Endothelial cell (in vitro differentiated cells): ENCODE measurements at places on chromosomes 5 and 9.
A peak's percentile ranks its signal among the peaks of the same experiment; 100 is the strongest.

DNA sequence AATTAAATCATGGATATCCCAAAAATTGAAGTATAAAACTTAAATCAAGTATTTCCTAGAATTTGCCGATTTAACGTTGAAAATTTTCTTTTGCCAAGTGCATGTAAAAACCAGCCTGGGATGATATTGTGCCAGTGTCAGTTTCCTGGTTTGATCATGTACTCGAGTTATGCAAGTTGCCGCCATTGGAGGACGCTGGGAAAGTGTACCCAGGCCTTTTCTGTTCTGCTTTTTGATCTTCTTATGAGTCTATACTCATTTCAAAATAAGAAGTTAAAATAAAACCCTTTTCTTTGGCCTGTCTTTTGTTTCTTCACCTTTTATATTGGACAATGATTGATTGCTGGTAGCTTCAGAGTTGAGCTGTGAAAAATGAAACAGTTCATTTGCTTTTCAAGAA lies 93.1 kb upstream of the NFIL3 start:
- no peak for DNase-seq

- DNase-seq: peak; percentile 41
These were observed 28.4 kb downstream of the TIMD4 start for GRCh38 chr5:156934450-156935211.

DNA sequence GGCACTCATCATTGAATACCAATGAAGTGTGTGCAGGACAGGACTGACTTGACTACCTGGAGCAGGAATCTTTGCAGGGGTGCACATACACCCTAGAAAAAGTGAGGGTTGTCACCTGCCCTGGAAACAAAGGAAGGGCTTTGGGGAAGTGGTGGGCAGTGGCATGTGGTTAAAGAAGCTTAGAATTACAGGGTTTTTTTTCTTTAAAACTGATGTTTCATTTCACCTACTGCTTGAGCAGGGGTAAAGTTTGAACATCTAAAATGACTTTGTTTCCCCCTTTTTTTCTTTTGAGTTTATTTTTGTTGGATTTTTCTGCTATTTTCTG lies 2.0 kb upstream of the KDM3B start:
- DNase-seq: no peak

DNA sequence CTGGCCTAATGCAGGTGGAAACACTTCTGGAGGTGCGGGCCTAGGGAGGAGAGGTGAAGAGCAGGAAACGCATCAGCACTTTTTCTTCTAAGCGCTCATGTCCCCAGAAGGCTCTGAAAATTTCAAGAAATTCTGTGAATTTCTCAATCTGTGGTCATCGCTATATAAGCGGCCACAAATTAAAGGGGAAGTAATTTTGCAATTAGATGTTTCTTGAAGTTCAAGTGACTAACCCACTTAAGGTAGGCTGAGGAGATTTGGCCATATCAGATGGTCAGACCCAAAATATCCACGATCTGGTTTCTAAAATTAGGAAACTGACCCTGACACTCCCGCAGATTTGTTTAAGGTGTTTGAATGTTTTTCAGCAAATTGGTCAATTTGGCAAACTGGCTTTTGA lies 16.6 kb upstream of the HMGCR start:
- no peak for DNase-seq

GRCh38 chr9:21311889-21312288 lies 6.8 kb upstream of the IFNA5 start:
- DNase-seq: no peak

GRCh38 chr5:139788294-139788910 lies 7.2 kb upstream of the PSD2 start:
- no peak for DNase-seq

DNA sequence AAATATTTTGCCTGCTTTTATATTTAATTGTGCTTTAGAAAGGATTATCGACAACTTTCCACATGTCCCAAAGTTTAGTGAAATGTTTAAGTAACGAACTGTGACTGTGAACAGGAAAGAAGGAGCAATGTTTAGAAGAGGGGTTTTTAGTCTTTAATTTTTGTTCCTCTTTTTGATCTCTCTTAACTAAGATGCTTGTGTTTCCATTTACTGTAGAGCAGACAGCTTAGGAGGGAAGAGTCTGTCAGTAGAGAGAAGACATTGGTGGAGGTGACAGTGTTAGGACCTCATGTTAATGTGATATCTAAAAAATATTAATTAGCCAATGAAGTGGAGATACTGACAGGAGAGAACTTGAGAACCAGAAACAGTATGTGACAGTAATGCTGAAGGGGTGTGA lies 92.2 kb downstream of the RASGRF2 start:
- DNase-seq: no peak

DNA sequence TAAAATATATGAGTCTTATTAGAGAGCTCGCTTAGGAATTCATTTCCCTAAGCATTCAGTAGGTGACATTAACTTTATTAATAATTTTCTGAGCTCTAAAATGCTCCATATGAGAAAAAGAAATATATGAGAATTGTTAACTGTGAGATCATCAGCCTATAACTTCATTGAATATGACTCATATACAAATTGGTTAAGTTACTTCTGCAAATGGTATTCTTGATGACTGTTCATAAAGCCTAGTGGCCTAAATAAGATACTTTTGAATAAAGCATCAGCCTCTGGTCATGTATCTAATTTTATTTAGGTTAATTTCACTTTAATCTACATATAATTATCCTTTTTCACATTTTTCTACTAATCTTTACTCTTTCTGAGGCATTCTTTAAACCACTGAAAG lies 710.2 kb upstream of the ACO1 start:
- DNase-seq: no peak

DNA sequence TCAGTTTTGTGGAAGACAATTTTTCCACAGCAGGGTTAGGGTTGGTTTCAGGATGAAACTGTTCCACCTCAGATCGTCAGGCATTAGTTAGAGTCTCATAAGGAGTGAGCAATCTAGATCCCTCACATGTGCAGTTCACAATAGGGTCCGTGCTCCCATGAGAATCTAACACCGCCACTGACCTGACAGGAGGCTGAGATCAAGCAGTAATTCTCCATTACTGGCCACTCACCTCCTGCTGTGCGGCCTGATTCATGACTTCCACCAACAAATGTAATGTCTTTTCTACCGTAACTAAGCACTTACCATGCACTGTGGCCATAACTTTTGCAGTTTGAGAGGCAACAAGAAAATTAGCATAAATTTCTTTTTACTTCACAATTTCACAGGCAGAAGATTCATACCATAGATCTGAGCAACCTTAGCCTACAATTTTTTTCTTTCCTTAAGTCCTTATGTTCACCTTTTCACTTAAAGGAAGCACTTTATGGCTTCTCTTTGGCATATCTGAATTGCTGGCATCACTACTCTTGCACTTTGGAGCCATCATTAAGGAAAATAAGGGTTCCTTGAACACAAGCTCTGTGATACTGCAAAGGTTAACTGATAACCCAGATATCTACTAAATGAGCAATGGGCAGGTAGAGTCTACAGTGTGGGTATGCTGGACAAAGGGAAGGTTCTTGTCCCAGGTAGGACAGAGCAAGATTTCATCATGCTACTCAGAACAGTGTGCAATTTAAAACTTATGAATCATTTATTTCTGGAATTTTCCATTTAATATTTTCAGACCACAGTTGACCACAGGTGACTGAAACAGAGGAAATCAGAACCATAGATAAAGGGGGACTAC lies 83.0 kb upstream of the IFNK start:
- DNase-seq: no peak

- DNase-seq: no peak
These were observed 21.1 kb downstream of the ECPAS start for GRCh38 chr9:111463048-111463447.

GRCh38 chr5:179967489-179967888 lies 59.8 kb upstream of the TBC1D9B start:
- no peak for DNase-seq

GRCh38 chr5:131968396-131968954 lies 23.0 kb upstream of the MEIKIN start:
- DNase-seq: no peak

DNA sequence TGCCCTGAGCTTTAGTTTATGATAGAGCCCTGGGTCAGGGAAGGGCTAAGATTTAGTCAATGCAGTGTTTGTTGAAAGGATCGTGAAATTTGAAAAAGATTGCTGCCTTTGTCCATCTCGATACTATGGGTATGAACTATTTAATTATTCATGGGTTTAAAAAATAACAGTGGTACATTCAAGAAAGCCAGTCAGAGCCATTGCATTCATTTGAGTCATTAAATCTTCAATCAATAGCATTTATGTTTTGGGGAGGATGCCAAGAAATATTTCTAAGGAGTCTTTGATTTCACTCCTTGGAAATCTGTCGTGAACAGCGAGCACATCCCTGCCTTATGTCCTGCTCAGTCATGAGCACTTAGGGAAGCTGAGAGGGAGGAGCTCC lies 54.4 kb upstream of the LRRTM2 start:
- no peak for DNase-seq

DNA sequence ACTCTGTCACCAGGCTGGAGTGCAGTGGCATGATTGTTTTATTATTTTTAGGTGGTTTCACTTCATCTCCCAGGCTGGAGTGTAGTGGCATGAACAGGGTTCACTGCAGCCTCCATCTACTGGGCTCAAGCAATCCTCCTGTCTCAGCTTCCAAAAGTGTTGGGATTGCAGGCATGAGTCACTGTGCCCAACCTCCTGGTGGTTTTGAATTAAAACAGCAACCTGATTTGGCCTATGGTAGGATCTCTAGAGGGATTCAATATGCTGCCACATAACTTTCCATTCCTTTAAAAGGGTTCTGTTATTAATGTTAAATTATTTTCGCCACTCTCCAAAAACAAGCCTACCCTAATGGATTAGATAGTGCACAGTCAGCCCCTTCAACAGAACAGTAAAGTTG lies 9.9 kb upstream of the HSPA4 start:
- DNase-seq: no peak

DNA sequence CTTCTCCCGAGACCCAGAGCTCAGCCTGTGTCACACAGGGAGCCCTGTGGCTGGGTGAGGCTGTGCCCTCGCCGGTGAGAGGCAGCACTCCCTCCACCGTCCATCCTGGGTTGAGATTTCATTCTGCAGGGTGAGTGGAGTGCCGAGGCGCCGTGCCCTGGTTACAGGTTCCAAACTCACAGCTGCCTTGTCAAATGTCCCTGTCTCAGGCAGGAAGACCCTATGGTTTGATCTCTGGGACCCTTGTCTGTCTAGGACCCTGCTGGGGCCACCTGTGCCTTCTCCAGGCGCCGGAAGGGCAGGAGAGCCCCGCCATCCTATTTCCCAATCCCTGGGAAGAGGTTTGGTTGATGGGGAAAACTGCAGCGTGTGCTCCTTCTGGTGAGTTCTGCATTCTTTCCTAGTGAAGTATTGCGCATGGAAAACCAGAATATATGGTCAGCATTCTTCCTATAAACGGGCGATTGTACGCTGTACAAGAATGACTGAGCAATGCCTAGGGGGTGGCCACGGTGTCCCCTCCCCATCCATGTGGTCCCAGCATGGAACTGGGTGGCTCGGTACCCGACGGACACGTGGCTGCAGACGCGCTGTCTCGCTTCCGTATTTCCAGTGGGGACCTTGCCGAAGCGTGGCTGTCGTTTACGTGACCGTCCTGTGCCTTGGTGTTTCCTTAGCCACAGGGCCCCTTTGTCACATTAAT lies 95.9 kb upstream of the COL5A1 start:
- DNase-seq: no peak
